Activated T-cell treated with anti-CD3 and anti-CD28 coated beads for 4 hours (primary cell): ENCODE measurements at places on chromosomes 1 and 21.

GRCh38 chr1:210594605-210595004, 265.9 kb downstream of the HHAT start:
- no peak for DNase-seq

- no peak for DNase-seq
These were observed 79.8 kb downstream of the PIGK start for GRCh38 chr1:77139389-77139788.

- no peak for DNase-seq
These were observed 50.6 kb downstream of the OBSCN start for GRCh38 chr1:228258486-228258885.

- no peak for DNase-seq
These were observed 17.1 kb downstream of the SLAMF7 start for GRCh38 chr1:160755911-160756848.

DNA sequence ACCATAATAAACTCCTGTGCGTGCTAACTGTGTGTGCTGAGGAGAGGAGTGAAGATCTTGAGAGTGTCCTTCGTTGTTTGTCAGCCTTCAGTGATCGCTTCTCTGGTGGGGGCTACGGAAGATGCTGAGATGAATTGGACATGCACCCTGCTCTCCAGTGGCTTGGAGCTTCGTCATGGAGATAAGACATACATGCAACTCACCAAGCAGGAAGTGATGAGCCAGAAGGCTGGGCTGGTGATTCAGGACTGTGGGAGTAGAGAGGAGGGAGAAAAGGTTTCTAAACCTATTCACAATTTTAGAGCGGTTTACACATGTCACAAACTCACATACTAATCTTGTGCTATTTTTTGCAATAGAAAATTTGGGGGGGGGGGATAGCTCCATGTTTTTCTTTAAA, 128.9 kb upstream of the ADAR start:
- DNase-seq = no peak

DNA sequence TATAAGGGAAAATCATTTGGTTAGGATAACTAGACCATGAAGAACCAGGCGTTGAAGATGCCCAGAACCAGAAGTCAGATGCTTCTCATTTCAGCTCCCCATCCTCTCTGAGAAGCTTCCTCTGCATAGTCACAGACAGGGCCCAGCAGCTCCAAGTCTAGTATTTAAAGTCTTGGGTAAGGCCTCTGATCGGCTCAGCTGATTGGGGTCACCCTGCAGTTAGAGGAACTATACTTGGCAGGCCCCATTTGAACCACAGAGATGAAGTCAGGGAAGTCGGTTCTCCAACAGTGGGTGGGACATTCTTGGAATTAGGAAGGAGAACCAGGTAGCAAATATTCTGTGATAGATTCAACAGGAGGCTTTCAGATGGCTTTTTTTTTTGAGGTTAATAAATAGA, 48.3 kb downstream of the SLC22A15 start:
- no peak for DNase-seq

DNA sequence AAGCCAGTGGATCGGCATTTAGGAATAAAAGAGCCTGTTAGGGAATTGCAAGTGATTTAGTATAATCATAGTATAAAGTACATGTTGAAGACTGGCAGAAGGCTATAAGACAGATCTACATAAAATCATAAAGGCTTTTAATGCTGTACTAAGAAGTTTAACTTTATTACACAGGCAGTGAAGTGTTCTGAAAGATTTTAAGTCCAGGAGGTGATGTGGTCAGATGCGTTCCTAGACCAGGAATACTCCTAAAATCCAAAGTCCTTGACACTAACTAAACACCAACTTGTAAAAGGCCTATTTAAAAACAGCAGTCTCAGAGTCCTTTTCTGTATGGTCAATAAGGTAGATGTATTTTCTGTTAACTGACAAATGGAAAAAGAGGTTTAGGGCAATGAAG, 57.0 kb downstream of the KIFAP3 start:
- no peak for DNase-seq

GRCh38 chr1:201015551-201016091, 7.9 kb downstream of the KIF21B start:
- no peak for DNase-seq

DNA sequence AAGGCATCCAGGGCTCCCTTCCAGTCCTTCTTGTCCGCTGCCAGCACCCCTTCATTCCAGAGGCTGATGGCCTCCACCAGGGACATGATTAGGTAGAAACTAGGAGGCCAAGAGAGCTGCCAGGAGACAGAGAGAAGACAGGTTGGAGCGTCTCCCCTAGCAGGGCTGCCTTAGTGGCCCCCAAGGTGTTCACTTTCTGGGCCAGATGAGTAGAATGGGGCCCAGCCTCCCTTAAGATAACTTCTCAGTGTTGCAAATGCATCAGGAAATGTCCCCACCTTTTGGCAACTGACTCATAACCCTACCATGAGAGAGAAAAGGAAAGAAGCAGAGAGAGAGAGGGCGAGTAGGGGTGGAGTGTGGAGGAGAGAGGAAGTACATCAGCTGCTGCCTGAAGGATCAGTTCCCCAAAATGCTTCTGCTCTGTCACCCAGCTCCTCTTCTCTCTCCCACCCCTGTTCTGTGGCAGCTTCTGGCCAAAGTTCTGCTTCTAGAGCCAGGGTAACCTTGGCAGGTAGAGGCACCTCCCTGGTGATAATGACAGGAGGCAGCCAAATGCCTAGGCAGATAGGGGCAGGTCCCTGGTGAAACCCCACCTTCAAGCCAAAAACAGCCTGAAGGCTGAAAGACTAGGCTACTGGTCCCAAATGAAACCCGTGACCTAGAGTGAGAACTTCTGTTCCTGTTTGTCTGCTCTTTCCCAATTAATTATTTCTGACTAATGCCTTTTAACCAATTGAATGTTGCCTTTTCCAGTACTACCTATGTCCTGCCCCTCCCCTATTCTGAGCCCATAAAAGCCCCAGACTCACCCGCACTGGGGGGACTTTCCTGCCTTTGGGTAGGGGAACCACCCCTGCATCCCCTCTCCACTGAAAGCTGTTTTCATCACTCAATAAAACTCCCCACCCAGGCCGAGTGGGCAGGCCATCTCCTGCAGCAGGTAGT, at the start of gene NCF2:
TSS of gene NCF2 (minus strand) at position 216 of the 948 bp plus-strand sequence. CDS start at position 86, 130 bp downstream.
- no peak for DNase-seq
